ENCODE measurements at places on chromosomes 5 and 9.

DNA sequence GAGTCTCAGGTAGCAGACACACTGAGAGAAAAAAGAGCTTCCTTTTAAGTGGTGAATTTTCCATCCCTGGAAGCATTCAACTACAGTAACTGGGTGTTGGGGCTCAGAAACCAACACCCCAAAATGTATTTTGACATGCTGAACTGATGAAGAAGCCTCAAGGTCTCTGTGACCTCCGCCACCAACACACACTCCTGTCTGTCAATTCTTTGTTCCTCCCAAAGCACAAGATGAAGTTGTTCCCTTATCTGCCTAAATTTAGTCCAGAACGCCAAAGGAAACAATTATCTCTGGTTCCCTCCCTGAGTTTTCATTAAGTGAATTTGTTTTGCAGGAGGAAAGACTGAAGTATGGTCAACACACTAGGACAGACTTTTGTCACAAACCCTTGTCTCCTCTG, 1.4 kb upstream of the CDKN2AIPNL start:
- no peak for DNase-seq

- no peak for DNase-seq
These were observed 122.8 kb downstream of the ENC1 start for GRCh38 chr5:74517700-74518099.

DNA sequence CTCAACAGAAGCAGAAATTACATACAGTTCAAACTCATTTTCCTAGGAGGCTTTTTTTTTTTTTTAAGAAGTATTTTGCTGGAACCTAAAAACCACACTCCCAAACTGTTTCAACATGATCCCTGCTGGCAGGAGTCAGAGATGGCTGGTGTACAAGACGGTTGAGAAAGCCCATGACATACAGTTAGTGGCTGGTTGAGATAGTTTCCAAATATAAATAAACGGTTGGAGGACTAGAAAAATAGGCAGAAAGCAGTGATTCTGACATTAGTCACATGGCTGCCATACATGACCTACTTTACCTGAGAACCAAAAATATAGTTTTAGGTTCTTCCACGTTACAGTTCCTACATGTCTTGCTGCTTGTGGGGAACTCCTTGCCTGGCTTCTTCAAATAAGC, 31.7 kb upstream of the BASP1 start:
- no peak for DNase-seq

GRCh38 chr5:94793113-94793815, 174.8 kb downstream of the SLF1 start:
- DNase-seq, result no peak

GRCh38 chr9:137365056-137365455, 57.9 kb downstream of the EXD3 start:
- DNase-seq, result no peak

DNA sequence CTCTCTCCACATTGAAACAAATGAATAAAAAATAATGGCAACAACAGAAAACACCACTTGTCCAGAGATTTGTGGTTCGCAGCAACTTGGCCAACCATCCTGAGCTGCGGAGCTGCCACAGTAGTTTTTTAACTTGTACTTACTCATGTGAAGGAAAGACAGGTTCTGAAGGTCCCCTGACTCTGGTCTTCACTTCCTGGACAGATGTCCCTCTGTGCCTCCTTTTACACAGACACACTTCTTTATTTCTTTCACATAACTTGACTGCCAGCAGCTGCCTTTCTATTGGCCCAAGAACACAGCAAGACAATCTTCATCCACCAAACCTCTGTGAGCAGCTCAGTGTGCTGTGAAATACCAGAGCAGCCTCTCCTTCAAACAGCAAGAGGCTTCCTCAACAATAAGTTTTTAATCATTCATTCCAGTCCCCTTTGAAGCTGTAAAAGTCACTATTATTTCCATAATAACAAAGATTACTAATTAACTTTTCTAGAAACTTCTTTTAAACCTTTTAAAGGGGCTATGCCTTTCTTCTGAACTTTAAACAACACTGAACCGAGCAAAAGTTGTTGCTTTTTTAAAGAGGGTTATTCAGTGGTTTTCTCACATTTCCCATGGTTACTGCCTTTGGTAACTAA, 198.7 kb downstream of the NR2F1-AS1 start:
- no peak for DNase-seq

- no peak for DNase-seq
These were observed 1.4 kb upstream of the ERGIC1 start for GRCh38 chr5:172832383-172833315.

DNA sequence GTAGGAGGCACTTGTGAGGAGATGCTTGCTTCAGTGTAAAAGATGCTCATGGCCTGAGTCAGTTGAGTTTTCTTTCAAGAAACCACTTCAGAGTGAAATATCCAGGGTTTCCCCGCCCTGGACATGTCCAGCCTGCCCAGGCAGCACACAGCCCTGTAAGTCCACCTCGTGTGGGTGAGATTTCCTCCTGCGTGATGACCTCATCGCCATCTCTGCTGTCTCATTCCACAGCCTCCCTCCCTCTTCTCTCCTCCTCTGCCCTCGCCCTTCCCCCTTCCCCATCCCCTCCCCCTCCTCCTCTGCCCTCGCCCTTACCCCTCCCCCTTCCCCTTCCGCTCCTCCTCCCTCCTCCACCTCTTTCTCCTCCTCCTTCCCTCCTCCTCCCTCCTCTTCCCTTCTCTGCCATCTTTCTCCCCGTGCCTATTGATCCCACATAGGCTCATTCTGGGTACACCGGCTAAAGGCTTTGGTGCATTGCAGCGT, 34.0 kb upstream of the NCS1 start:
- no peak for DNase-seq

- no peak for DNase-seq
These were observed 190.2 kb upstream of the NR3C1 start for GRCh38 chr5:143593723-143594122.

DNA sequence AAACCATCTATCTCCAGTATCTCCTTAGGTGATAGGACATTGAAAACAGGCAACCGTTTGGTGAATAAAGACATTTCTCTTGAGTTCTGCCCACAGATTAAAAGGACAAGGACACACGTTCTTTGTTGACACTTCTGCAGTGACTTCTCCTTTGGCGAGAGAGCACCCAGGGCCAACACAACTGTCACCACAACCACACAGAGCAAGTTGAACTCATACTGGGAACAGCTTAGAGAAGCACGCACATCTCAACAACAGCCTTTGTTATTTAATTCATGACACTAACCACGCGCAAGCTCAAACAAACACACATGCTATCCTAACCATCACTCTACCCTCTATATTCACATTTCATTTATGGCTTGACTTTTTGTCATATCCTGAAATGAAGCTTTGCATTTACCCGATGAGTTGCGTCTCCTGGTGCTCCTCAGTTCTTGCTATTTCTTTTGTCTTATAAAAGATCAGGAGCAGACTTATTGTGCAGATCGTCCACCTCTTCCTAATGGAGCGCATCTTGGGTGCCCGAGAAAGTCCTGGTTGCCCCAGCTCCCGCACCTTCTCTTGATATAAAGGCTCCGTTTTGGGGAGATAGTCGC, 543 bp downstream of the ST8SIA4 start:
- DNase-seq, result no peak

GRCh38 chr9:1979741-1980367, 35.3 kb upstream of the SMARCA2 start:
- peak; percentile 75 for DNase-seq

- no peak for DNase-seq
These were observed 2.4 kb downstream of the EGR1 start for GRCh38 chr5:138467711-138468132.

DNA sequence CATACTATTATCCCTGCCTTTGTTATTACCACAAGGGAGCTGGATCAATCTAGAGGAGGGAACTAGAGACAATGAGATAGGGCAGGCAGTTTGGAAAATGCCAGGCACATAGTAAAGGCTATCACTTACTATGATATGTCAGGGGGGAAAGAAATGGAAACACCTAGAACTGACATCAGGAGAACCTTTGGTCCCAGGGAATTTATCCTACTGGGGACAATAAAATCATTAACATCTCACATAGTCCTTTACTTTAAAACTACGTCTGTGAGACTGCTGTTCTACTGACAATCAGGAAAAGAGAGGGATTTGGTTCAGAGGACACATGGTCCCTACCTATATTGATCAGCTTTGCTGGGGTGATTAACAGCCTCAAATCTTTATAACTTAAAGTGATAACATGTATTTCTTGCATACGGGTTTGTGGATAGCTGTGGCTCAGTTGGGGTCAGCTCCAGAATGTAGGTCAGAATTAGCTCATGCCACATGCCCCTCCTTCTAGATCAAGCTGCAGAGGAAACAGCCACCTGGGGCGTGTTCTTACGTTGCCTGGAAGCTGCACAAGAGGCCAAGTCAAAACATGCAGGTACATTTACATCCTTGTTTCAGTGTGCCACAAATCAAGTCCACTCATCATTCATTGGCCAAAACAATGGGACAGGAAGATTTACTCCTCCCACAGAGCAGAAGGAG, 43.9 kb upstream of the ALDOB start:
- DNase-seq, result no peak

DNA sequence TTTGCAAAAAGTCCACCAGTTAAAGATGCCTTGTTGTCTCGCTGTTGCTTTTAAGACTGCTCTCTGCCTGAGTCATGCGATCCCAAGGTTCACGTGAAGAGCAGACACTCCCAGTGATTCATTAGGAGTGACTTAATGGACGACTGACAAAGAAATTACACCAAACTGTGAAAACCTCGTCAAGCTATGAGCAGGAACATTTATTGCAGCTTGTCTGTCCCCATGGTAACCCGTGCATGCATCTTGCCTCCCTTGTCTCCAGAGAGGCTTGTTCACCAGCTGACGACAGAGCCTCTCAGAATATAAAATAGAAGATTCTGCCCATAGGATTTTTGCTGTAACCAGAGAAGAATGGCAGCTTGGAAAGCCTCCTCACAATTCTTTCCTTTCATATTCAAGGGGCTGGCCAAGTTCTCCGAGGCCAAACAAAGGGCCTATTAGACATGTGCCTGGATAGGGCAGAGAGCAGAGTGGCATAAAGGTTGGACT, 352.7 kb downstream of the SPOCK1 start:
- no peak for DNase-seq

DNA sequence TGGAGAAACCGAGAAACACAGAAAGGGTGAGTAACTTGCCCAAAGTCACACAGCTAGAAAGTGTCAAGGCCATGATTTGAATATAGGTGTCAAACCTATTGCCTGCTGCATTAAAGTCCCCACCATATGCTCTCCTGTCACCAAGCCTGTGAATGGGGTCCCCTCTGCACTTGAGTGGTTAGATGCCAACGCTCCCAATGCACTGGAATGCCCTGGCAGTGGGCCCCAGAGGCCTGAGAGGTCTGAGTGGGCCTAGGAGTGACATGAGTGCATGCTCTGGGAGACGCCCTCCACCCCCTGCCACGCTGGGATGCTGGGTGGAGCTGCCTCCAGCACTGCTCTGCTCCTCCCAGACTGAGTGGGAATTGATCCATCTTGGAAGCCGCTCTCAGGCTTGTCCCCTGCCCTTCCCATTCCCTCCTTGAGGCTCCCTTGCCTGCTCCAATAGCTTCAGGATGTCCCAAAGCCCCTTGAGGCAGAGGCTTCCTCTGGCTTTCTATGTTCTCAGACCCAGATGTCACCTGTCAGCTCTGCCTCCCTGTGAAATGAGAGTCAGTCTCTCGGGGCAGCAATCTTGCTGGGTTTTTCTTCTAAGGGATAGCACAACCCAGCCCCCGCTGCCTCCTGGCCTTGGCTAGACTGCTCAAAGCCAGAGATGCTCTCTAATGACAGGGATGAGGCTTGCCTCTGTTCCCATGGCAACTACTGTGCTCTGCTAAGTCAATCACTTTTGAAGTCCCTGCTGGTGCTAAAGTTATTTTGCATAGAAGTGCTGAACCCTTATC, 6.6 kb upstream of the ARSI start:
- DNase-seq, result no peak

- no peak for DNase-seq
These were observed 100.4 kb downstream of the GLDC start for GRCh38 chr9:6545017-6545691.

- no peak for DNase-seq
These were observed 363 bp downstream of the ZNF454 start for GRCh38 chr5:178941361-178941760.

DNA sequence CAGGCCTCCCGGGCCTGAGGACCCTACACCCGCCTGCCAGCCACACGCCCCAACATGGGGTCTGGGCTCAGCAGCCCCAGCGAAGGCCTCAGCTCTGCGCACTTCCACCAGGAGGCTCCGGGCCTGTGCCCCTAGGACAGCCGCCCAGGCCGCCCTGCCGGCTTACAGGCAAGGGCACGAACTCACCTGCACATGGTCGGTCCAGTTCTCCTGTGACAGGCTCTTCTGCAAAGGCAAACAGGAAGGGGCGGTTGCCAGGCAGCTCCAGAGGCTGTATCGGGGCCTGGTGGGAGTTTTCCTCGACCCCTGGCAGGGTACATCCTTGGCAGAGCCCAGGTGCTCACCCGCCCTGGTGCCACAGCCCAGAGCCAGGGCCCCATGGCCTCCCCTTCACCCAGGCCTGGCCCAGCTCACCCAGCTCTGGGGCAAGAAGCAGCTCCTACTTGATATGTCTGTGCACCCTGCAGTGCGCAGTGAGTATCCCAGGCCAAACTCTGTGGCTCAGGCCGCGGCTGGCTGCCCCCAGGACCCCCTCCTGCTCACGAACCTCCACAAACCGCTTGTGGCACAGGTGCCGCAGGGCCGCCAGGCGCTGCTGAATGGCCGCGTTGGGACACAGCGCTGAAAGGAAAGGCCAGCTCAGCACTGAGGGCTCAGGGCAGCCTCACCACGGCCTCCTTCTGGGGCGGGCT, 52.2 kb upstream of the NRARP start:
- DNase-seq, result no peak

GRCh38 chr5:154729613-154730012, 25.6 kb upstream of the LARP1 start:
- DNase-seq, result no peak

GRCh38 chr5:94310833-94311232, 307.6 kb downstream of the KIAA0825 start:
- no peak for DNase-seq

GRCh38 chr5:12805165-12805698, 901.0 kb upstream of the CTNND2 start:
- no peak for DNase-seq

DNA sequence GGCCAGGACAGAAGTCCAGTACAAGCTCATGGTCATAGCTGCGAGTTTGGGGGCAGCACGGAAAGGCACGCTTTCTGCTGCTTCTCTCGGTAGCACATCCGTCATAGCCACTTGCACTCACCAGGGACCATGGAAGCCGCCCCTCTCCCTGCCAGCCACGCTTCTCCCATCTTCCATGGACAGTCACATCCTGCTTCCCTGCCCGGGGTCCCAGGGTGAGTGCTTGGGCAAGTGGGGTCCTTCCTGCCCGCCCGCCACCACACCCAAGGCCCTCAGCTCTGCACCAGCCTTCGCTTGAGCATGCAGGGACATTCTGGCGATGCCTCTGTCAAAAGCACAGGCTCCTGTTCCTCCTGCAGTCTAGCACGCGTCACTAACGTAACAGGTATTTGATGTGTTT, 13.1 kb upstream of the IRX2 start:
- no peak for DNase-seq

DNA sequence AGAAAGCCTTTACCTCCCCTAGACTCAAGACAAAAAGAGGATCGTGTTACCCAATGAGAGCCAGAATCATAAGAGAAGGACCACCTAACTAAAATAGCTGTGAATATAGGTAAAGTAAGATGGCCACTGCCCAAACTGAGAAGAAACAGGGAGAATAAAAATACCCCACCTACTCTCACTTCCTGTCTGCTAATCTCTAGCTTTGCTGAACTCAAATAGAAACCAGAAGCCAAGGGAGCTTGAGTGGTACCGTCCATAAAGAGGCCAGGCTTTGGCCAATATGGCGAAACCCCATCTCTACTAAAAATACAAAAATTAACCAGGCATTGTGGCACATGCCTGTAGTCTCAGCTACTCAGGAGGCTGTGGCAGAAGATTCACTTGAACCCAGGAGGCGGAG, 123.0 kb upstream of the FST start:
- no peak for DNase-seq

Measured in DMS 273 treated with DMSO at 0.1 percent for 48 hours (cell line).